Psoas muscle (tissue), 8 donors: ENCODE measurements at places on chromosomes 6 and 20.

GRCh38 chr6:13105139-13105538, 223.2 kb downstream of the TBC1D7 start:
- H3K27me3 ChIP-seq = no peaks in the 10 kb centered on the region
- no peak overlapping the region for H3K4me3 ChIP-seq
- H3K36me3 ChIP-seq = no peaks in the 10 kb centered on the region
- DNase-seq = no peak
- H3K4me1 ChIP-seq = no peaks in the 10 kb centered on the region

DNA sequence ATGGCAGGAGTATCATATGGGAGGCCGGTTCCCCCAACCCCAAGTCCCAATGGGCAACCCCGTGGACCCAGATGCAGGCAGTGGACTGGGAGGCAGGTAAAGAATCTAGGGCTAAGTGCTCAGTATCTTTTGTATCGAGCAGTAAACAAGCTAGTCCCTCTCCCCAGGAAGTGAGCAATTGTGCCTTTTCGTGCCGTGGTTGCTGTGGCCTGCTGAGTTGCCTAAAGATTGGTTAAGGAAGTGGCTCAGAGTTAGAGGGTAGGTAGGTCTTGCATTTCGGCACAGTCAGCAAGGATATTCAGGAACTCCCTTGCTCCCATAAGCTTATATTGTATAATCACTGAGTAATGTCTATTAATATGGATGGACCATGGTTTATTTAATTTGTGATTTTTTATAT, 1.3 kb upstream of the DNAH8 start:
- H3K27me3 ChIP-seq = peaks cover 10% of the 10 kb centered on the region
- no peaks in the 10 kb centered on the region for H3K36me3 ChIP-seq
- H3K4me3 ChIP-seq = no peak overlapping the region
- H3K4me1 ChIP-seq = no peaks in the 10 kb centered on the region

DNA sequence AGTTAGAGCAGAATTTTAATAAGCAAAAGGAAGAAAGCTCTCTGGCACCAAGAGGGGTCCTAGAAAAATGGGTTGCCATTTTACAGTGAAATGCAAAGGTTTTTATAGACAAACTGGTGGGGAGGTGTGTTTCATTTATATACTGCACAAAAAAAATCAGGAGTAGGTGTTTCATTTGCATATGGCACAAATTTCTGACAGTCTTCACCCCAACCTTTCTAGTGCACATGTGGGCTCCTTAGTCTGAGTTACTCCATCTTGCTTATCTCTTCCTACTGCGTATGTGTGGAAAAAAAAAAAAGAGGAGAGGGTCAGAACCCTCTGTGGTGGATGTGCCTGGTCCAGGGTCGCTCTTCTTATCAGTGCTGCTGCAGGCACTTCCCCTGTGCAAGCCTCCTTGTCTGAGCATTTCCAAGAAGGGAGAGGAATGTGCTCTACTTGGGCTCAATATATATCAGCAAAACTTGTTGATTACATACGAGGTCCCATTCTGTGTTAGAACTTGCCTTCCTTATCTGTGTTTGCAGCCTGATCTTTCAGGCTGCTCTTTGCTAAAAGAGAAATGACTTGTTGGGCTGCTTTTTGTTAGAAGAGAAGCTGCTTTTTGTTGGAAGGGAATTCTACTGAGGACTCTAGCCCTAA, 59.0 kb upstream of the MRAP2 start:
- H3K4me3 ChIP-seq = no peak overlapping the region
- no peaks in the 10 kb centered on the region for H3K4me1 ChIP-seq
- no peaks in the 10 kb centered on the region for H3K27me3 ChIP-seq
- no peaks in the 10 kb centered on the region for H3K36me3 ChIP-seq
- DNase-seq = no peak

DNA sequence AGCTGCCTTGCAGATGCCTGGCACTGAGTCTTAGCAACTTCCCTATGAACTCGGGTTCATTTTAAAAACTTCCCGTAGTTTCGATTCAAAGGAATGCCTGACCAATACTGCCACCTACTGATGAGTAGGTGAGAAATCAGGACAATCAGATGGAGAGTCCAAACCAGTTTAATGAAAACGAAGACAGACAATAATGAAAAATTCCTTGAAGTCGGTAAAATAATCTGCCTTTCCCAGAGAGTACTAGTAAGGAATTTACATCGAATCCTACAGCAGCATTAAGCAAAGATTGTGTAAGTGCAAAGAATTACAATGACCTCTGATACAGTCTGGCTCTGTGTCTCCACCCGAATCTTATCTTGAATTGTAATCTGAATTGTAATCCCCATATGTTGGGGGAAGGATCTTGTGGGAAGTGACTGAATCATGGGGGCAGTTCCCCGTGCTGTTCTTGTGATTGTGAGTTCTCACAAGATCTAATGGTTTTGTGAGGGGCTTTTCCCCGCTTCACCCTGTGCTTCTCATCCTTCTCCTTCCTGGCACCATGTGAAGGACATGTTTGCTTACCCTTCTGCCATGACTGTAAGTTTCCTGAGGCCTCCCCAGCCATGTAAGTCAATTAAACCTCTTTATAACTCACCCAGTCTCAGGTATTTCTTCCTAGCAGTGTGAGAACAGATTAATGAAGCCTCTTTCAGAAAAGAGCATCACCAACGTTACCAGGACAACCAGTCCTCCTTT, 134.4 kb downstream of the ARHGAP18 start:
- H3K27ac ChIP-seq = no peak overlapping the region
- peaks cover 16% of the 10 kb centered on the region for H3K36me3 ChIP-seq
- DNase-seq = no peak
- H3K27me3 ChIP-seq = no peaks in the 10 kb centered on the region

DNA sequence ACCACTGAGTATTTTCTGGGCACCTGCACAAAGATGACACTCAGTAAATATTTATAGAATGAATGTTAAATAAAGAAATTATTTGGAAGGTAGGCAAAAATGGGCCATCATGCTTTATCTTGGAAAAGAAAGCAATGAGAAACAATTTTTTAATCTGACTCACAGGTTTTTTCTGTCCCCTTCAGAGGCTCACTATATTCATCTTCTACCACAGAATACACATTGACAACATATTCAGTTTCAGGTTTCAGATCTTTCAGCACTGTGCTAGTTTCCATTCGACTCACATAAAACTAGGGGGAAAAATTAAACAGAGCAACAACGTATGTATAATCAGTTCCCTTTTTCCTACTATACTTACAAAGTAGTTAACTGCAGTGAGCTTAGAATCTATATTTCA, 58.3 kb downstream of the COL12A1 start:
- H3K4me3 ChIP-seq = no peak overlapping the region
- DNase-seq = no peak
- H3K4me1 ChIP-seq = no peaks in the 10 kb centered on the region
- H3K27ac ChIP-seq = no peak overlapping the region
- no peaks in the 10 kb centered on the region for H3K27me3 ChIP-seq
- H3K36me3 ChIP-seq = no peaks in the 10 kb centered on the region
